Activated naive CD4-positive, alpha-beta T cell (primary cell): ENCODE measurements at places on chromosomes 11 and 22.
A peak's percentile ranks its signal among the peaks of the same experiment; 100 is the strongest.

GRCh38 chr11:46414466-46414796 lies 22.9 kb upstream of the CHRM4 start:
- no peak for DNase-seq

- DNase-seq, result peak; percentile 42
These were observed 2.1 kb upstream of the MTFP1 start for GRCh38 chr22:30423301-30423958.

DNA sequence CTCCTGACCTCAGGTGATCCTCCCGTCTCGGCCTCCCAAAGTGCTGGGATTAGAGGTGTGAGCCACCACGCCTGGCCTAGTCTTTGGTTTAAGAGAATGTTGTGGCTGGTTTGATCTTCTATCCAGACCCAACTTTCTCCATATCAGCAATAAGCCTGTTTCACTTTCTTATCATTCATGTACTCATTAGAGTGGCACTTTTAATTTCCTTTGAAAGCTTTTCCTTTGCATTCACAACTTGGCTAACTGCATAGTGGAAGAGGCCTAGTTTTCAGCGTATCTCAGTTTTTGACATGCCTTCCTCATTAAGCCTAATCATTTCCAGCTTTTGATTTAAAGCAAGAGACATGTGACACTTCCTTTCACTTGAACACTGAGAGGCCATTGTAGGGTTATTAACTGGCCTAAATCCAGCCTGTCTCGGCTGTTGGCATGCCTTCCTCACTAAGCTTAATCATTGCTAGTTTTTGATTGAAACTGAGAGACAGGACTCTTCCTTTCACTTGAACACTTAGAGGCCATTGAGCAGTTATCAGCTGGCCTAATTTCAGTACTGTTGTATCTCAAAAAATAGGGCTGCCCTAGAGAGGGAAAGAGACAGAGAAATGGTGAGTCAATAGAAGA lies 13.1 kb upstream of the RPL3 start:
- DNase-seq, result no peak

GRCh38 chr11:66981976-66982578 lies 7.0 kb downstream of the C11orf86 start:
- DNase-seq, result no peak

DNA sequence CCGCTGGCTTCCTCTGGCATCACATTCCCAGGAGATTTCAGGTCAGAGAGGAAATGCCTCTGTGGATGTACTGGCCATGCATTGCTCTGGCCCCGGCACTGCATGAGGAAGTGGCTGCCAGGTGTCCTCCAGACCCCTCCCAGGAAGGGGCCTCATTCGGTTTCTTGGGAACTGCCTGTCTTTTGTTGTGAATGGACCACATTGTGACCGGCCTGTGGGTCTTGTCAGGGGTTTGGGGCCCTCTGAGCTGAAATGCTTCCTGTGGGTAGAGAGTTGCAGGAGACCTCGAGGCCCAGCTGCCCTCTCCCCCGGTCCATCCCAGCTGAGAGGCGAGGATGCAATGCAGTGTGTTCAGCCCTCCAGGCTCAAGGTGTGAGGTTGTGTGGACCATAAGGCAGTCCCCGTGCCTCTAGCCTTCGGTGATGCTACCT lies 18.8 kb upstream of the ST3GAL4 start:
- no peak for DNase-seq

- no peak for DNase-seq
These were observed 113.2 kb downstream of the FANCF start for GRCh38 chr11:22512457-22512856.

- DNase-seq, result no peak
These were observed 2.3 kb upstream of the KDM2A start for GRCh38 chr11:67116758-67117105.

DNA sequence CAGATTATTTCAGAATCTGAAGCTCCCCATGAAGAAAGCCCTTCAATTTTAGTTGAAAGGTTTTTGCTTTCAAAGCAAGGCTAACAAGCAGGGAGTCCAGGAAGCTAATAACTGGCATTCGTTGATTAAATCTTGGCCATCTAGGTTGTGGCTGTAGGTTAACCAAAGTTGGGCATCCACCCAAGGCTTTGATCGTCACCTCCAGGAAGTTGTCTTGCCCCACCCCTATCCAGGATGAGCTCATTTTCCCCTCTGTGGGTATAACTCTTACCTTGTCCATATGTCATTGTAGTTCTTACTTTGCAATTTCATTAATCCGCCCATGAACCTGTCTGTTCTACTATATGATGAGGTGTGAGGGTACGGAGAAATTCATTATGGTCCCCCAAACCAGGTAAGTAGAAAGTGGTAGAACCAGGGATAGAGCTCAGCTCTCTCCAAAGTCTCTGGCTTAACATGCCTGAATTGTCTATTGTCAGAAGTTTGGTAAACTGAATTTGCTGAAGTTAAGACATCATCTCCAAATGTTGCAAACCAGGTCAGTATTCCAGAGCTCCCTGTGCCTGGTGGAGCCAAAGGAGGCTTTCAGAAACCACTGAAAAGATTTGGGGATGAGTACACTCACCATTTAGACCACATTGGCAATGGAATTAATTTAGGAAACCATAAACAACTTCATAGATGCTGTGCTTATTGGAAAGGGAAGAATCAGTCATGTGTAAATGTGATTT lies 97.1 kb downstream of the CD44 start:
- no peak for DNase-seq

DNA sequence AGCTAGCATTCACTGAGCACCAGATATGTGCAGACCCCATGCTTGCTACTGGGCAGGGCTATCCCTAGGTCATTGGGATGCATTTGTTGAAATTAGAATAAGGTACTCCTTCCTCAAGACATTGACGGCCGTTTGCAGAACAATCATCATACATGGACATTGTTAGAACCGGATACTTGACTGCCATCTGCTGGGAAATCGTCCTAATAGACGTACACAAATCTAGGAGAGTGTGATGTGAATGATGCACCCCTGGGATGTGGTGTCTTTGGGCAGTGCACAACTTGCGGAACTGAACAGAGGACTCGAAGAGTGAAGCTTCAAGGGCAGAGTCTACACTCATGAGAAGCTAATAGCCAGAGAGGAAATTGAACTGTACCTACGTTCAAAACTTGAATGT lies 35.9 kb downstream of the MYO18B start:
- DNase-seq, result no peak

- no peak for DNase-seq
These were observed 86.4 kb downstream of the PIWIL4 start for GRCh38 chr11:94653561-94653960.

DNA sequence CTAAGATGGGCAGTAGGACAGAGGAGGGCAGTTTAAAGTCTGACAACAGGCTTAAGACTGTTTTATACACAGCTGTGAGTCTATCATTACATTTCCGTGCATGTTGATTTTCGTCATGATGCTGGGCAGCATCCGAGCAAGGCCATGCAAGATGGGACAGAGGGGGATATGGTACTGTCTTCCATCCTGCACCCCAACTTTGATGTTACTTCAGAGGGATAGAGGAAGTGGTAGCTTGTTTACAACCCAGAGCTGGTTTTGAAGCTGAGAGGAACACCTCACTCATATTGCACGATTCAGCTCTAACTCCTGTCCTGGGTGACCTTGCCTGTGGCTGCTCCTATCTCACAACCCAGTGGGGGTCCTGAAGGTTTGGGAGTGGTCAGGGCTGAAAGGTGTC lies 3.0 kb upstream of the SORL1 start:
- no peak for DNase-seq

GRCh38 chr11:110757962-110758755 lies 45.9 kb upstream of the ARHGAP20 start:
- no peak for DNase-seq

- DNase-seq, result no peak
These were observed 25.4 kb downstream of the CREB3L1 start for GRCh38 chr11:46302866-46303265.

DNA sequence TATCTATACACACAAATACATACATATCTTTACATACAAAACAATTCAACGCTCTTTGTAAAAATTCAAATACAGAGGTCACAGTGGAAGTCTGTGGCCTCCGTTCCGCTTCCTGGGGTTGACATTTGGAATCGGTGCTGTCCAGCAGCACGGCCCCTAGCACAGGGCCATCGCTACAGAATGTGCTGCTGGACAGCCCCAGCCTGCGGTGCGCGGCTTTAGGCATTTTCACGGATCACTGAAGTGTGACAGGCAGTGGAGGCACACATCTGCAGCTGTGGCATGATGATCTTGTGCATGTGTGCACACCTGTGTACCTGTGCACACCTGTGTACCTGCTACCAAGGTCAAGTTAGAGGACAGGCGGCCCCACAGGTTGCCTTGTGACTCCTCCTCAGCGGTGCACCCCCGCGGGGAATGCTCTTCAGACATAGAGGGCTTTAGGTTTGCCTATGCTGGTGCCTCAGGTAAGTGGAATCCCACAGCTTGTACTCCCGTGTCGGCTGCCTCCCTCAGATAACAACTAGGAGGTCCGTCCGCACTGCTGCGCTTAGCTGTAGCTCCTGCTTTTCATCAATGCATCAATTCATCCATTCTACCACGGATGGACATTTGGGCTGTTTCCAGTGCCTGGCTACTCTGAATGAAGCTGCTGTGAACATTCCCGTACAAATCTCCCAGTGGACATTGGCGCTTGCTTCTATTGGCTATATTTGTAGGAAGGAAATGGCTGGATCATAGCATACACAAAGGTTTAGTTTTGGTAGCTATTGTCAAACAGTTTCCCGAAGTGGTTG lies 29.9 kb downstream of the GAL start:
- no peak for DNase-seq

DNA sequence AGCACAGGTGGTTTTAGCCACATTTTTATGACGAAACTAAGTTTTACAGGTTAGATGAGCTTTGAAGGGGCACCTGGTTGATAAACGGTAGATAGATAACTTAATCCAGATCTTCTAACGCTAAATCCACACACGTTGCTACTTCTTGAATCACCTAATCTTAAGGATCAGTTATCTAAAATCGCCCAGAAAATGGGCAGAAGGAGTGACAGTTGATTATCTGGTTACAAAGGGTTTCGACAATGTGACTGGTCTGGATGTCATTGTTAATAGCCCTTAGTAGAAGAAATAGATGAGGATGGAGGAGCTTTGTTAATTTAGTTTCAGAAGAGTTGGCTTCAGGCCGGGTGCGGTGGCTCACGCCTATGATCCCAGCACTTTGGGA lies 43.7 kb downstream of the SCGB1A1 start:
- DNase-seq, result no peak

GRCh38 chr11:35914816-35915215 lies 29.0 kb upstream of the LDLRAD3 start:
- no peak for DNase-seq
